ENCODE measurements at places on chromosomes 4 and X.
A peak's percentile ranks its signal among the peaks of the same experiment; 100 is the strongest.

DNA sequence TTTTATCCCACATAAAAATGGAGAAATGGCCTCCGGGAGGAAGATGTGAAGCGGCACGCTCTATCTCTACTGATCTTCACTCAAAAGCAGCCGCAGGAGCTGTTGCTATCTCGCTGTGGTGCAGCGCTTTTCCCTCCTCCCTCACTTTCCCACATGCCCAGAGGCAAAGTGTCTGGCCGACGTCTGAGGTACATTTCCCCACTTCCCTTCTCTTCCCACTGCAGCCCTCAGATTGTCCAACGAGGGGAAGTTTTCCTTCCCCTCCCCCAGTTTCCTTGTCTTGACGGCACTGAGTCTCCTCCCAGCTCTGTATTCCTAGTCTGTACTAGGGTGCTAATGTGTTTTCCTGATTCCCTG is 660 bp upstream of the COL25A1 start:
- no peak for DNase-seq

DNA sequence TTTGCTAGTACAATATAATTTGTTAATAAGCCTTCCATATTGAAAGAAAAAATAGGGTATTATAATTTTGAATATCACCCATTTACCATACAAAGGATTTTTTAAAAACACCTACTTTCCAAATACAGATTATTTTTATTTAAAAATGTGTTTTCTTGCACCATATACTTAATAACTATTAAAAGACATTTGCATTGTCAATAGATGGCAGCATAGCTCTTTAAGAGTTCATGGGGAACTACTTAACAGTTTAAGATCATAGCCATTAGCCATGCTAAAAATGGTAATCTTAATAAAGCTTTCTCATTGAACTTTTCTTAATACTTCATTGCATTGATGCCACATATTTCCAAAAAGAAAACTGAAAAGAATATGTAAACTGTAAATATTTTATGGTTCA is 1995.9 kb downstream of the C4orf33 start:
- no peak for DNase-seq

DNA sequence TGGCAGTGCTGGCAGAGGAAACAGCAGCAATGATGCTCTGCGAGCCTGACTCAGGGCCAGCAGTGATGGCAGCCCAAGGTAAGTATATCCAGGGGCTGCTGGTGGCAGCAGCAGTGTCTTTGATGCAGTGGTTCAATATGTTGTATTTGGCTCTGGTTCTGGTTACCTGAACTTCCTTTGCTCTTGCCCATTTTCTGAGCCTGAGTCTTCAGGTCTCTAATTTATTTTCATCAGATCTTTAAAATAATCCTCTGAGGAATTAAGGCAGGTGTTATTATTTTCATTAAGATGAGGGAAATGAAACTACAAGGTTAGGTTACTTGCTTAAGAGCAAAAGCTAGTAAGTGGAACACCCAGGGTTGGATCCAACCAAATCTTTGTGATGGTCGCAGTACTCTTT is 102.8 kb upstream of the BMP2K start:
- DNase-seq = no peak

- no peak for DNase-seq
These were observed 275.2 kb downstream of the QDPR start for GRCh38 chr4:17236686-17237085.

GRCh38 chrX:150899191-150899757 is 806 bp upstream of the CD99L2 start:
- peak; percentile 21 for DNase-seq

GRCh38 chr4:3416821-3417221 is 24.9 kb upstream of the HGFAC start:
- DNase-seq = no peak

DNA sequence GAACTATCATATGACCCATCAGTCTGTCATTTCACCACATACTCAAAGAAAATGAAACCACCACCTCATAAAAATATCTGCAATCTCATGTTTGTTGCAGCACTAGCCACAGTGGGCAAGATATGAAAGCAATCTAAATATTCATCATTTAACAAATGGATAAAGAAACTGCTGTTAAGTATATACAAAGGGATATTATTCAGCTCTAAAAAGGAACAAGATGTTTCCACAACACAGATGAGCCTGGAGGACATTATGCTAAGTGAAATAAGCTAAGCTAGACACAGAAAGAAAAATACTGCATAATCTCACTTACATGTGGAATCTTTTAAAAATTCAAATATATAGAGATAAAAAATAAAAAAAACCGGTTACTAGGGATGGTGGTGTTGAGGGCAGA is 108.2 kb upstream of the BRWD3 start:
- no peak for DNase-seq

GRCh38 chr4:85610450-85610849 is 135.5 kb downstream of the ARHGAP24 start:
- no peak for DNase-seq

DNA sequence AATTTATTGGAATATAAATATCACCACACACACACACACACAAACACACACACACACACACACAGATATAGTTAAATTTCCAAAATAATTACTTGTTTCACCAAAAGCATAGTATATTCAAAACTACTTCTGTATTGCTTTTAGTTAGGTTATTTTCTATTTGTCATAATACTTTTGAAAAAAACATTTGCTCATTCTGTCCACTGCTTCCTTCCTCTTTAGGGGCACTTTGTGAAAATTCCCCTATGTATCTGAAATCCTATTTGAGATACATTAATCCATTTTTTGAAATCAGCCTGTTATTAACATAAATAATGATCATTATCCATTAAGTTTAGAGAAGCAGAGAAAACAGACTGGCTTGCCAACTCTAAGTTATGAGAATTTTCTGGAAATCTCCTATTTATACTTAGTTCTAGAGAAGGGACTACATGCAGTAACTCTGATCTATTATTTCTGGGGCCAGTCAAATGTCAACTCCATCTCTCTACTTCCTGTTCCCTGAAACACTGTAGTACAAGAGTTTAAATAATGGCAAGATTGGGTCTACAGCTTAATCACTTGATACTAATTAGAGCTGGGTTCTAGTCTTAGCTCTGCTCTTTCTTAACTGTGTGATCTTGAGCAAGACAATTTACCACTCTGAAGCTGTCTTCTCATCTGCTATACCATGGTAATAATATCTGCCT is 54.4 kb upstream of the GPR174 start:
- DNase-seq = no peak

DNA sequence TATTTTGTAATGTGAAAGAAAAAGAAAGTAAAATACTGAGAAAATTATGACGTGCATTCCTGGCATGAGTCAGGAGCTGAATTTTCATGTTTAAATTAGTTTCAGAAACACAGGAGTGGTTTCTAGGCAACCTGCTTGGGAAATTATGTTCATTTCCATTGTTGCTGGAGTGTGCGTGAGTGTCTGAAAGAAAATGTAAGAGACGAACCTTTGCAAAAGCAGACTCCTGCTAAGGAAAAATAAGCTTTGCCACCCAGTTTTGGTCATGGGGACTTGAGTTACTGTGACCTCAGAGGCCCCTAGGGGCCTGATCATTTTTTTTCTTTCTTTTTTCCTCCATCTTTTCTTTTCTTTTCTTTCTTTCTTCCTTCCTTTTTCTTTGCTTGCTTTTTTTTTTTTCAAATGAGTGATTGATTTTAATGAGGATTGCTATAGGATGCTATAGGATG is 18.8 kb upstream of the CHRNA9 start:
- no peak for DNase-seq

DNA sequence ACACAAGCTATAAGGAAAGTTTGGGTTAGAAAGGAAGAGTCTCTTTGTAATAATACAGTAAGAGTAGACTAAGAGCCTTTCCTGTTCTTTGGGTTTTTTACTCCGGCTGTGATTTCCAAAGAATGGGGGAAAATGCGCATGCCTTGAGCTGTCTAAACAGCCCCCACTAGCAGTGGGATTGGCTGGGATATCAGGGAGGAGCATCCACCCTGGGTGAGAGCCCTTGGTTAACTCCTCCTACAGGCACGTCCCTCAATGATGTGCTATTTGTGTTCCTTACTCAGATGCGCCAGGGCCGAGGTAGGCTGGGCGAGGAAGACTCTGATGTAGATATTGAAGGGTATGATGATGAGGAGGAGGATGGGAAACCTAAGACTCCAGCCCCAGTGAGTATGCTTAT is 74.0 kb upstream of the OGT start:
- no peak for DNase-seq
